Stimulated activated naive CD4-positive, alpha-beta T cell (primary cell): ENCODE measurements at places on chromosomes 11 and 22.

DNA sequence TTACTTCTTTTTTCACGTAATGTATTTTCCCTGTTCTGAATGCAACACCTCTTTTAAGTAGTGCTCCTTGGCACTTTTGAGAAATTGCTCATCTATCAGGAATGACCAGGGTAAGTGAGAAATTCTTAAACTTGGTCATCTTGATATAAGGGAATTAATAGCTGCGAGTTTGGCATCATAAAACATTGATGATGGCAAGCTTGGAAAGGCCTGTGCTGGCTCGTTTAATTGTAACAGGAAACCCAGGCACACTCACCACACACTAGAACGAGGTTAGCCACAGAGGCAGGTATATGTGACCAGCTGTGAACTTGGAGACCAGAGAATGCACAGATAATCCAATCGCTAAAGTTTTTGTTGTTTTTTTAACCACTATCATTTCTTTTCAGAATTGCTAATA is 24.3 kb downstream of the FAM118A start:
- no peak for DNase-seq

GRCh38 chr11:123235656-123236261 is 40.7 kb upstream of the CLMP start:
- DNase-seq = no peak

DNA sequence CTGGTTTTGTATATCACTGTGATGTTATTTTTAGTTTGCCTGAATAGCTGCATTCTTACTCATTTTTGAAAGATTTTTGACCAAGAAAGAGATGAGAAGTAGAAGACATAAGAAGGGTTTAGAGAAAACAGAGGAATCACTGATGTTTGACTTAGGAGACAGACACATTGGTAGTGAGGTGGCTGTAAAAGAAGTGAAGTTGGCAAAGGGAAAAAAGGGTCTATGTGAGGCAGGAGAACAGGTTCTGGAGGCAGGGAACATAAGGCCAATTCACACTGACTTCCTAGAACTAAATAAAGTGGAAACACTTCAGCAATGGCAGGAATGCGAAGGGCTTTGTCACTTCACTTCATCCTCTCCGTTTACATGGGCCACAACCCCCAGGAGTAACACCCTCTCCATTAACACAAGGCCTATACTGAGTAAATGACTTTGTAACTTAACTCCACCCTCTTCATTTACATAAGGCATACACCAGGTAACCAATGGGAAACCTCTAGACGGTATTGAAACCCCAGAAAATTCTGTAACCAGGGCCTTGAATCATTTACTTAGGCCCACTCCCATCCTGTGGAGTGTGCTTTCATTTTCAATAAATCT is 36.5 kb downstream of the CTSC start:
- DNase-seq = no peak

DNA sequence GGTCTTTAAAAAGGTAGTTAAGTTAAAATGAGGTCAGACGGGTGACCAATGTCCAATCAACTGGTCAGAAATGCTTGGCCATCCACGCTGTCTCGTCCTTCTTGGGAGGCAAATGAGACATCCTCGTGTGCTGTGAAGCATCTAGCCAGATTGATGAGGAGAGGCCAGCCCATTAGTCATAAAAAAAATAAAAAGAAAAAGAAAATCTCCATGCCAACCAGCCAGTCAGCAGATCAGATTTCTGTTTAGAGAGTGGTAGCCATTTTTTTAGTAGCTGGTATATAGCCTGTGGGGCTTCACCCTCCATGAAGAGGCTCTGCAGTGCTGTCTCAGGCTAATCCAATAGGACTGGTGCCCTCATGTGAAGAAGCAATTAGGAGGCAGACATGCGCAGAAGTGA is 343.1 kb upstream of the SYN3 start:
- DNase-seq = no peak

DNA sequence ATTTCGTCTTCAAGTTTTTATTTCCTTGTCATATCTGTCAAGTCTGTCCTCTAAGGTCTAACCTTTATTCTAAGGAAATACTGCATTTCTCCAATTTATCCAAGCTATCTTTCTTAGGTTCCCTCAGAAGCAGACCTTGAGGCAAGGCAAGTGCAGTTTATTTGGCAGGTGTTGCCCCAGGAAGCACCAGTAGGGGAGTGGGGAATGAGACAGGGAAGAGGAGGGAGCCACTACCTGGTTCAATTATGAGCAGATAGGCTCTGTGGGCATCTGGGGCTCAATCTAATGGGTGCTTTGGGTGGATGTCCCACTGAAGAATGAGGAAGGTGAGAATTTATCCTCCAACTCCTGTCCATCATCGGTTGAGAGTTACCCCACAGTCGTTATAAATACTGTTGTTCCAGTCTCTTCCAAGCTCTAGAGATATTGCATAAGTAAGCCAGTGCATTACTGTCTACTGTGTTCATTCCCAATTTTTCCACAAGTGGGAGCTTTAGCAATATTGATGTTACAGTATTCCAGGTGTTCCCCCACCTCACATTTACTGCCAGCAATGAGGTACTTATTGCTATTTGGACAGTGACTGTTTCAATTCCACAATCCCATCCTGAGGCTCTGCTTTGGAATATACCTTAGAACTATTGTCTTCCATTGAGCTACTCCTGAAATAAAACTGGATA is 154.9 kb upstream of the CEP126 start:
- DNase-seq = no peak

DNA sequence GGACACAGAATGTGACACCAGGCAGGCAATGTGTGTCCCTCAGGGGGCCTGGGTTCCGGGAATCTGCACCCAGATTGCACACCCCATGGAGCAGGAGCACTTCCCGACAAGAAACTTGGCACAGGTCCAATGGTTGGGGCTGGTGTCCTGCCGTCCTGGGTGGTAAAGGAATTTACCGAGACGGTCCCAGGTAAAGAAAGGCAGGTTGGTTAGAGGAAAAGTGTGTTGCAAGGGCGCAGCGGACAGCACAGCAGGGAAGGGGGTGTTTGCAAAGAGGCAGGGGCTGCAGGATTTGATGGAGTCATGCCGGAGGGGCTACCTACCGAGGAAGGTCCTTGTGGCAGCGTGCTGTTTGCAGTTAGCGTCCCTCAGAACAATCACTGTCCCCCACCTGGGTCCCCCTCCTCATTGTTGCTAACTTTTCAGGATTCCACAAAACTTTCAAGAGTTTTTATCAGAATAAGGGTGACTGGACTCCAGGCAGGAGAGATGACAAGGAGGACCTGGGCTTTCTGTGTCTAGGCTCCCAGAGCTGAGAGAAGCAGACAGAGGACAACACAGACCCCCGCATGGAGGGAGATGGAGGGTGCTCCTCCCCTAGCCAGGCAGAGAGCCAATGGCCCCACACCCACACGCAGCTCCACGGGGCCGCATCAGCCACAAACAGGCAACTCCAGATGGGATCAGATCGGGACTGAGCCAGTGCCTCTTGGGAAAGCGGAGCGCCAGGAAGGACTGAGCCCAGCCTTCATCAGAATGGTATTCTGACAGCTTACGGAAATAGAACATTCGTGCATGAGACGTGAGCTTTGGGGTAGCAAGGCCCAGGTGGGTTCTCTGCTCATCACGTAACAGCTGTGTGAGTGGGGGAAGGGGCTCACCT is 1423.9 kb downstream of the BRD1 start:
- DNase-seq = no peak

DNA sequence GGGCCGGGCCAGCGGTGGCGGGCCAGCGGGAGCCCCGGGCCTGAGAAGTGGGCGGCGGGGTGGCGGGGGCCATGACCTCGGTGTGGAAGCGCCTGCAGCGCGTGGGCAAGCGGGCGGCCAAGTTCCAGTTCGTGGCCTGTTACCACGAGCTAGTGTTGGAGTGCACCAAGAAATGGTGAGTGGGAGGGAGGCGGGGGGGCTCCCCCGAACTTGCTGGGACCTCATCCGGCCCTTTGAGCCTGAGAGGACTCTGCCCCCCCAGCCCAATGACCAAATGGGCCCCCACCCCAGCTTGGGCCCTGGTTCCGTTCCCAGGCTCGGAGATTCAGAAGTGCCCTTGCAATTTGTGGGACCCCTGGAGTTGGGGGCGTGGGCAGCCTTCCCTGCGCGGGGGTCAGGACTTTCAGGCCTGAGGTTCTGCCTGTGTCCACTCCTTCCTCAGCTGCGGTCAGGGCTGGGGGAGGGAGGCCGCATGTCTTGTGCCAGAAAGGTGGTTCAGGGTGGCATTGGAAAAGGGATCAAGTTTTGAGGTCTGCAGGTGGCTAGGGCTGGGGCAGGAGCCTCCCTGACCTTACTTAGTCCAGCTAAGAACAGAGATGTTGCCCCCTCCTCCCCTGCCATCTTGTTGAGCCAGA is 496 bp downstream of the EHBP1L1 start:
- no peak for DNase-seq
